EH (cell line): ENCODE measurements at places on chromosomes 12 and 14.

DNA sequence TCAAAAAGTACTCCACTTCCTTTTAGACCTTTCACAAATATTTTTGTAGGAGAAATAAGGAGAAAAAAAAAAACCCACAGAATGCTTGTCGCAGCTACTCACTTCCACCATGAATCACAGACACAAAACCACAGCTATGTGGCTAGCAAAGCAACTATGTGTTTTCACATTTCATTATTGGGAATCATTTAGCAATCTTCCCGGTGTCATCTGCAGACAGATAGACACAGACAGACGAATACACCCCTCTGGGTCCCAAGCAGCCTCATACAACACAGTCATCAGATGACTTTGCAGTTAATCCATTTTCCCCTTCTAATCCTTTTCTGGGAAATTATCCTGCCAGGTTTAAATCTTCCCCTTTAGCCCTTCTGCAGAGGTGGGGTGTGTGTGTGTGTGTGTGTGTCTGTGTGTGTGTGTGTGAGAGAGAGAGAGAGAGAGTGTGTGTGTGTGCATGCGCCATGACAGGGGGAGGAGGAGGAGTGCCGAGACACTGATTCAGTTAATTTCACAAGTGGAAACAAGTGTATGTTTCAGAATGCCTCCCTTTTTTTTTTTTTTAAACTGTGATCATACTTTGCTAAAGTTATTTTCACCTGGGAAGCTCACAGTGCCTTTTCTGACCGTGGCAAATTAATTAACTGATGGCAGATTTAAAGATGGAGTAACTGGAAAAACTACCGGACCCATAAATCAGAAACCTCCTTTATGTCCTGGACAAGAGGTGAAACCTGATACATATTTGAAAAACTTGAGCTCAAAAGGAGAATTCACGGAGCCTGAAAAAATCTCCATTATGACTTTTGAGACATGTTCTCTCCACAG is 39.9 kb downstream of the LTBP2 start:
- DNase-seq, result peak; percentile 99

- peak; percentile 23 for DNase-seq
Observed at GRCh38 chr12:56634242-56634836, 4.2 kb upstream of the BAZ2A start.

- no peak for DNase-seq
Observed at GRCh38 chr14:92717571-92718042, 30.8 kb downstream of the LGMN start.

GRCh38 chr12:19430988-19431387 is 8.3 kb upstream of the AEBP2 start:
- DNase-seq, result peak; percentile 36

DNA sequence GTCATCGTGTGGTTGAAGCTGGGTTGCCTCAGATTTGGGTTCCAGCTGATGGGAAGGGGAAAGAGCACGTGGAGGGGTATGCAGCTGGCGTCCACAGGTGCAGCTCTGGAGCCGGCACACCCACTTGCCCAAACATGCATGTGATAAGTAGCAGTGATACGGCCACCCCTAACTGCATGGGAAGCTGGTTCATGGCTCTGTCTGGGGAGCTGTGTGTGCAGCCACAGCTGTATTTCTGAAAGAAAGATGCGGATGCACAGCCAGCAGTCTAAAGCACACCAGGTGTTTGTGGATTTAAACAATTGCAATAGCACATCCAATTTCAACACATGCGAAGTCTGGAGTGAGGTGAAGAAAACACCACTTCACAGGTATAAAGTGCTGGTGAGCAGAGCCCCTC is 181.4 kb downstream of the EFCAB11 start:
- DNase-seq, result no peak

DNA sequence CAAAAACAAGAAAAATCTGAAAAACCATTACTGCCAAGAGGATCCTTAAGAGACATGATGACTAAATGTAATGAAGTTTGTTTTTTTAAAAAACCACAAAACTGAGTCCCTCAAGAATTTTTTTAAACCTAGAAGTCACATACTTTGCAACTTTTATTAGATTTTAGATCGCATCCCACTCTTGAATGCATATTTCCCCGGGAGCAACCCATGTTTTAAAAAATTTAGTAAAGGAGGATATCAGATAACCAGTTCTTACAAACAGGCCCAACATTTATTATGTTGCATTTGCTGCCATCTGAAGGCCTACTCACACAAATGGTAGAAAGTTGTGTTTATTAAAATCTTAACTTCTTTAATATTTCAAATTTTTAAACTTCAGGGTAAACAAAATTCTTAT is 44.3 kb upstream of the CCT2 start:
- DNase-seq, result peak; percentile 94

GRCh38 chr14:56896231-56896630 is 86.0 kb upstream of the OTX2 start:
- no peak for DNase-seq

- no peak for DNase-seq
Observed at GRCh38 chr12:127663716-127664115, 603.3 kb upstream of the TMEM132C start.

- DNase-seq, result no peak
Observed at GRCh38 chr14:50122291-50122690, 5.9 kb upstream of the VCPKMT start.
